ENCODE measurements at places on chromosomes 4 and X.
A peak's percentile ranks its signal among the peaks of the same experiment; 100 is the strongest.

- no peak for DNase-seq
These were observed 807.2 kb downstream of the GLUD2 start for GRCh38 chrX:121854614-121854911.

- no peak for DNase-seq
These were observed 287.0 kb upstream of the GALNT7 start for GRCh38 chr4:172881645-172882044.

GRCh38 chr4:116391020-116391419 lies 694.4 kb downstream of the TRAM1L1 start:
- no peak for DNase-seq

DNA sequence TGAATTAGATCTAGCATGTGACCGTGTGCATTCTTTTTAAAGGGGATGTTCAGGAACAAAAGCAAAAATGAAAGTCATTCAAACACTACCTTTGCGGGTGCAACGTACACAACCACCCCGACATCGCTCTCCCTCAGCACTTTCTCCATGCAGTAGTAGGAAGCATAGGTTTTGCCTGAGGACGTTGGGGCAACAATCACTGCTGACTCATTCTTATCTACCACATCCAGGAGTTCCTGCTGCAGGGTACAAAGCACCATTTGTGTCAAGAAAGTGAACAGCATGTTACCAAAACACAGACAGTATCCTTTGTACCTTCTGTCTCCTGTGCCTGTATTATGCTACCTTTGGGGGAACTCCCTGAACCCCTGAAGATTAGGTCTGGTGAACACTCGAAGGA lies 58.6 kb downstream of the DDX60L start:
- DNase-seq = no peak

GRCh38 chr4:6205567-6205931 lies 5.2 kb upstream of the JAKMIP1 start:
- no peak for DNase-seq

- DNase-seq = no peak
These were observed 35.8 kb upstream of the UCP1 start for GRCh38 chr4:140604544-140604943.

- DNase-seq = no peak
These were observed 187.7 kb downstream of the SHROOM3 start for GRCh38 chr4:76622717-76623116.

- DNase-seq = no peak
These were observed 12.0 kb upstream of the LRAT start for GRCh38 chr4:154731756-154732155.

GRCh38 chrX:130696542-130696941 lies 206.5 kb downstream of the ENOX2 start:
- no peak for DNase-seq

- no peak for DNase-seq
These were observed 20.1 kb downstream of the SPON2 start for GRCh38 chr4:1152290-1152689.

DNA sequence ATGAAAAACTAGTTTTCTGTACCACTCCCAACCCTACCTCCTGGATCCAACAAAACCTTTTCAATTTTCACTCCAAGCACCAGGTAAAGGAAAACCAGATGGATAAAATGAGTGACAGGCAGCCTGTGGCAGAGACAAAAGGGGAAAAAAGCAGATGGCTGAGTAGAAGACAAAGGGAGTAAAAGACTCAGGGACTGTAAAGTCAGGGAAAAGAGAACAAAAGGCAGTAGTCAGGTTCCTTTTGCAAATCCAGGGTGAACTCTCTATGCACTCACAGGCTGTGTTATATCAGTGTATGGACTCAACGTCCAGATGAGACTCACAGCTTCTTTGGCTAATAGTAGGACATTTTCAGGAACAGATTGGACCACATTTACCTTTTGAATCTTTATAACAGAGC lies 54.2 kb downstream of the QRFPR start:
- DNase-seq = no peak

DNA sequence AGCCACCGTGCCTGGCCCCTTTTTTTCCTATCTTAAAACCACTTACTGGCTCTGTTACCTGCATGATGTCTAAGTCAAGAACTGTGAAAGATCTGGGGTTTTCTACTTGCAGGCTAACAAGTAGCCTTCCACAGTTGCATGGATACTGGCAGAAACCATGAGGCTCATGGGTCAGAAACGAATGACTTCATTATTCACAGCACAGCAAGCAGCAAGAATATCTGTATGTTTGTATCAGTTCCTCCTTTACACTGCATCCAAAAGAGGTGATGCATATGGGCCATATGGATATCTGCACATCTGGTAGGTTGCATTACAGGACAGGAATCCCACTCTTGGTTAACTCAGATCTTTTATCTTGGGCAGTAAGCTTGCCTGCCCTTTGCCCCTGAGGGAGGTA lies 154.9 kb upstream of the NUDT6 start:
- DNase-seq = no peak

GRCh38 chr4:184550476-184550875 lies 76.1 kb upstream of the IRF2 start:
- DNase-seq = no peak

GRCh38 chr4:78529569-78530209 lies 21.9 kb upstream of the ANXA3 start:
- DNase-seq = no peak

DNA sequence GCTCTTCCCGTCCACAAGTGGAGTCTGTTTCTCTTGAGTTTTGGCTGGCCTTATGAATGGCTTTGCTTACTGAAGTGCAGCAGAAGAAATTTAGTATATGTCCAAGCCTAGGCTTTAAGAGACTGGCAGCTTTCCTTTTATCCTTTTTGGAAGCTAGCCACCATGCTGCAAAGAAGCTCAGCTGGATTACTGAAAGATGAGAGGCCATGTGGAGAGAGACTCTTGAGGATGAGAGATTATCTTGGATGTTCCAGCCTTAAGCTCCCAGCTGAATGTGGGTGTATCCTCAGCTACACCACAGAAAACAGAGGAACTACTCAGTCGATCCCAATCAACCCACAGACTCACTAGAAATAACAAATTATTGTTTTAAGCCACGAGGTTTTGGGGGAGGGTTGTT lies 12.5 kb downstream of the CCNG2 start:
- no peak for DNase-seq

DNA sequence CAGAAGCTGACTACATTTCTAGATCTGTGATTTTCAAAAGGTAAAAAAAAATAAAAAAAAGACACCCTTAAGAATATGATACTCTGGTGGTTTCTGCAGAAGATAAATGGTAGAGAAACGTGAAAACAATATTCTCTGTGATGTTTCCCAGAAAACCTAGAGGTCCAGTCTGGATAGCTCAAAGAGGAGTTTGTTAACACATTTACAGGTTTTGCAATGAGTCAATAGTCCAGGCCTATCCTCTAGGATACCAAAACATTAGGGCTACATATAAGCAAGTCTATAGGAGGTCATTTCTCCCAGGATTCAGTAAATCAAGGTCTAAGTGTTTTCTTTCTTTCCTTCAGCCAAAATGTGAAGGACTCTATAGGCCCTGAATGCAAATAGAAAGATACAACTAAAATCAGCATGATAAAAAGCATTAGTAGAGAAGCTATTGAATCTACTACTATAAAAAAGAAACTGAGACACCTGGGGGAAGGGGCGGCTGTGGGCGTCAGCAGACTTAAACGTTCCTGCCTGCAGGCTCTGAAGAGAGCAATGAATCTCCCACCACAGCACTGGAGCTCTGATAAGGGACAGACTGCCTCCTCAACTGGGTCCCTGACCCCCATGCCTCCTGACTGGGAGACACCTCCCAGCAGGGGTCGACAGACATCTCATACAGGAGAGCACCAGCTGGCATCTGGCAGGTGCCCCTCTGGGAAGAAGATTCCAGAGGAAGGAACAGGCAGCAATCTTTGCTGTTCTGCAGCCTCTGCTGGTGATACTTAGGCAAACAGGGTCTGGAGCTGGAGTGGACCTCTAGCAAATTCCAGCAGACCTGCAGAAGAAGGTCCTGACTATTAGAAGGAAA lies 33.7 kb upstream of the SPP1 start:
- DNase-seq = no peak

- DNase-seq = no peak
These were observed 17.5 kb downstream of the PLP1 start for GRCh38 chrX:103794119-103794518.

DNA sequence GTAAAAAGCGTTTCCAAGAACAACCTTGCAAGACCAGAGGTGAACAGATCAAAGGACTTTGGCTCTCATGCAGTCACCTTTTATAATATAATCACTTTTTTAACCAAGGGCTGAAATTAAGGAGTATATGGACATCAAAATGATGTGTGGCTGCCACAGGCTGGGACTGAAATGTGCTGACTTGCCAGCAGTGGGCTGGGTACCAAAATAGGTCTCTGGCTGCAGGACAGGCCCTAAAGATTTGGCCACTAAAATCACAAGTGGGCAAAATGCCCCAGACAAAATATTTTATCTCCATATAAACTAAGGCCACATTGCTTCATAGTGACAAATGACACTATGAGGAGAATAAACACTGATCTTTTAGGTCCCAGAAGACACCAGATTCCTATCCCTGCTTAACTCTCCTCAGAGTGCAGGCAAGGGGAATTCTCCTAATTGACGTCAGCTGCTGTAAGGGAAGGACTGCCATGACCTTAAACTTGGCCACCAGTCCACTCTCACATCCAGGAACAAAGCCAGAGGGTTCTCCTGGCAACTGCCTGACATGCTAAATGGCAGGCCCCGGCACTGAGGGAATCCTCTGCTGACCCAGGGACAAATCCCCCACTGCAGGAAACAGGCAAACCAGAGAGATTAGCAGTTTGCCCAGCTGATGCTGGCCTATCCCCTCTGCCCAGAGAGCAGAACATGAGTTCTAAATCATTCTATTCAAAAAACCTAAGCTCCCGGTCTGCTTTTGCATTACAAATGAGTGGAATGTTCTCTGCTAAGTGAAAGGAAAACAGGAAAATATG lies 155.8 kb downstream of the PPP3CA start:
- peak; percentile 81 for DNase-seq

- peak; percentile 53 for DNase-seq
These were observed 137.6 kb downstream of the EGF start for GRCh38 chr4:110049951-110050925.

DNA sequence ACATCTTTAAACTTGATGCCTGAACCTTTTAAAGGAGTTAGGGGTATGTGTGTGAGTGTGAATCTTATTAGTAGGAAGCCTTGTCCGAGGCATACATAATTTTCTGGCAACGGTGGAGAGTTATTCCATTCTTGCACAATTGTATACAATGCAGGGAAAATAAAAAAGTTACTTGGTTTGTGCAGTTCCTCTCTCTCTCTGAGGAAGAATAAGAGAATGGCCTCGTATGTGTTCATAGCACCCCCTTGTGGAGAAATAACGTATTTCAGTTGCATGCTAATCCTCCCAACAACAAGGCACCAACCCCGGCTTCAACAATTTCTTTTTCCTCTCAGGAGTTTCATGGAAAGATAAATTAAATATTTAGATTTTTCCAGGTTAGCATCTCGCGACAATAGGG lies 33.7 kb upstream of the FGF13 start:
- peak; percentile 22 for DNase-seq

DNA sequence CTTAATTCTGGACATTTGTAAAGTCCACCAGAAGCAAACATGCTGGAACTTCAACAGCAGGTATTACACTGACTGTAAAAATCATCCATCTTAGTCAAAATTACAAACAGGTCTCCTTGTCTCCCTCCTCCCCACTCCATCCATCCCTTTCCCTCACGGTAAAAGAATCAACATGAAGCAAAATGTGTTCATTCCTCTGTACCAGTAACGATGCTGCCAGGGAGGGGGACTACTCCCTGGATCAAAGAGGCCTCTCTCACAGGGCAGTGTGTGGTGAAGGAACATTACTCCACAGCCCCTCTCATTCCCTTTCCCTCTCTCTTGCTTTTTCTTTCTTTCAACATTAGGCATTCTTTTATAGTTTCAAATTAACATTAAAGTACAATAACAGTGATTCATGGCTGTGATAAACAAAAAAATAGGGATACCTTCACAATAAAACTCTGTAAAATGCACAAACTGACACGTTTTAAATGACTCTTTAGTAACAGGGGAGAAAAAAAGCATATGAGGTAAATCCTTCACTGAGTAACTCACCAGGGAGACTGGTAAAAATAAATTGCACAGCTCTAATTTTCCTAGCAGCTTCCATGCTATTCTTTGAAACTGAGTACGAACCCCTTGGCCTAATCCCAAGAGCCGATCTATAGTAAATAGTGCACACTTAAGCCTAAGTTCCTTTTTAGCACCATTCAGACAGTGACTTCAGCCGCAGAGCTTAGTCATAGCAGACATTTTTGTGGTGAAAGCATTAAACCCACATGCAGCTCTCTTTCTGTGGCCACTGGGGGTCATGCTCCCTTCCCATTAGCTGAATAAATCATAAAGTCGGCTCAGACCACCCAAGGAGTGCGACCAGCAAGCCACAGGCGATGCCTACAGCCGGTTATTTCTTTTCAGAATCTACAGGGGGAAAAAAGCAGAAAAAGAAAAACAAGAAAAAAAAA lies 215.6 kb upstream of the GYPA start:
- DNase-seq = no peak

GRCh38 chrX:40875476-40875875 lies 140.1 kb upstream of the MED14 start:
- DNase-seq = no peak

DNA sequence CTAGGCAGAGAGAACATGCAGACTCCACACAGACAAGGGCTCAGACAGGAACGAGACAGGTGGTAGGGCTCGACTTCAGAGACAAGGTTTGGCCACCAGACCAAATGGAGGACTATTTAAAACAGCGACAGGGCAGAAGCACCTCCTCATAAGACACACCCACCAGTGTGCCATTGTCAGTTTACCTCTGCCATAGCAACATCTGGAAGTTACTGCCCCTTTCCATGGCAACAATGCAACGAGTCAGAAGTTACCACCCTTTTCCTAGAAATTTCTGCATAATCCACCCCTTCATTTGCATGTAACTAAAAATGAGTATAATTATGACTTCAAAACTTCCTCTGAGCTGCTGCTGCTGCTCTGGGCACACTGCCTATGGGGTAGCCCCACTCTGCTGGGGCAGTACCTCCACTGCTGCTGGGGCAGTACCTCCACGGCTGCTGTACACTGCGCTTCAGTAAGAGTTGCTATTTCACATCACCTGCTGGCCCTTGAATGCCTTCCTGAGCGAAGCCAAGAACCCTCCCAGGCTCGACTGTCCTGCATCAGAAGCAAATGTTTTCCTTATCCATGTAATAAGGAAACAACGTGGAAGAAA lies 2222.3 kb upstream of the AGA start:
- DNase-seq = no peak

GRCh38 chrX:77088233-77088632 lies 359.0 kb upstream of the FGF16 start:
- no peak for DNase-seq

- DNase-seq = peak; percentile 21
These were observed 372.6 kb upstream of the TECRL start for GRCh38 chr4:64781737-64782326.

DNA sequence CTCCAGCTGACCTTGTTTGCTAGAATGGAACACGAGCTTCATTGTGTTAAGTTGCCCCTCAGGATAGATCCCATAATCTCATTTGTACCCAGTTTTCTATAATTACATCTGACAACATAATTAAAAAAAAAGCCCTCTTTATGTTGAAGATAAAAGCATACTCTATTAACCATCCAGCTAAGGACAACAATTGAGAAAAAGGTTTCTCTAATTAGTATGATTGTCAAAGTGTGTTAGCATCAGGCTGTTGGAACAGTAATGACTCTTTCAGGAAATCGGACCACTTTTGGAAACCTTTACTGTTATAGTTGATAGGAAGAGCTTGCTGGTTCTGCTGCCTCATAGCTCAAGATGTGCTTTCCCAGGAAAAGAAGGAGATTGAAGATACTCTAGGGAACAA lies 172.6 kb downstream of the FHIP1A start:
- DNase-seq = no peak
